ENCODE measurements at places on chromosomes 2 and 18. TPM values are rescaled to one million over a fixed set of nuclear protein-coding genes. Genes with fewer than 3 reads are reported as not detected.
A peak's percentile ranks its signal among the peaks of the same experiment; 100 is the strongest.

The APCDD1 gene
- not detected for polyA plus RNA-seq

The RIT2 gene
- not detected for polyA plus RNA-seq

The ADD2 gene
- 1.8 TPM for polyA plus RNA-seq

The ALLC gene
- polyA plus RNA-seq: not detected

- H3K36me3 ChIP-seq: no peaks in the 10 kb centered on the region
- H3K4me1 ChIP-seq: no peaks in the 10 kb centered on the region
- H3K27ac ChIP-seq: no peak overlapping the region
- DNase-seq: no peak
- H3K27me3 ChIP-seq: no peaks in the 10 kb centered on the region
Measured at GRCh38 chr2:239607517-239608191, 206.8 kb upstream of the HDAC4 start.

DNA sequence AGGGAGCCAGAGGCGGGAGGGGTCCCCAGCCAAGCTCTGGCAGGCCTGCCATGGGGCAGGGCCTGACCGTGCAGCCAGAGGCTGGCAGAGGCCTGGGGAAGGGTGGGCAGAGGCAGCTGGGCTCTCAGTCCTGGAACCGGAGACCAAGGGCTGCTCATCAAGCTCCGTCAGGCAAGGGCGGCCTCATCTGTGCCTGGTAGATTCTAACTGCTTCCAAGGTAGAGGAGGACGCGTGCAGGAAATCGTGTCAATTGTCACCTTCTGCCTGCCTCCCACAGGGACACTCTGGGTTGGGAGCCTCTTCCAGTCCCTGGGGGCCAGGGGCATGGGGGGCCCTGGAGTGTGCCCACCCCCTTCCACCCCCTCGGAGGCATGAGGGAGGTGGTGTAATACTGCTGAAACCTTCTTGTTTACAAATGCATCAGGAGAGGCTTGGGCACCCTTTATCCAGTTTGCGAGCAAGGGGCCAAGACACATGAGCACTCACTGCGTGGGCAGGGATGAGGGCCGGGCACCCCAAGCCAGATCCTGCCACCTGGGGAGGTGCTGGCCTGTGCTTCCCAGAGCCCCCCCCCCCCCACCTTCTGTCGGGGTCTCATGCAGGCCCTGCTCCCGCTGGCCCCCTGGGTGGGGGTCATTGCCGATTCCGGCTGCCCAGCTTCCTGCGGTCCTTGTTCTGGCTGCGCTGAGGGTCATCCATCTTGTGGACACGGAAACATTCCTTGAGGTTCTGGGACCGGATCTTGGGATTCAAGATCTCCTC, 9.0 kb downstream of the SNORC start:
- H3K27me3 ChIP-seq: no peaks in the 10 kb centered on the region
- no peak overlapping the region for H3K27ac ChIP-seq
- no peaks in the 10 kb centered on the region for H3K4me1 ChIP-seq
- no peak for DNase-seq
- no peaks in the 10 kb centered on the region for H3K36me3 ChIP-seq
- no peak overlapping the region for H3K4me3 ChIP-seq

DNA sequence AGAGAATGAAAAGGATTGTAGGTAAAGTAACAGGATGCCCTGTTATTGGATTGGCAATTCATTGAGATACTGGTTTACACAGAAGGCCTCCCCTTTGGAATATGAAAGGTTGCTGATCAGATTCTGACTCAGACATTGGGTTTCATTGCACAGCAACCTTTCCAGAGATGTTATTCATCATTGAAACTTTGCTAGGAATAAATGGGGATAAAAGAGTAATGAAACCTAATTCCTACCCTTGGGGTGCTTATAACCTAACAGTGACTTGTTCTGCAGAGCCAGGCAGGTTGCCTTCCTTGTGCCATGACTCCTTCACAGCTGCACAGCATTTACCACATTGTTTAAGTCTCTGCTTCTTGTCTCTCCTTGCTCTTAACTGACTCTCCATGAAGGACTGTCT, 5.0 kb downstream of the NAB1 start:
- H3K4me3 ChIP-seq: no peak overlapping the region
- H3K27me3 ChIP-seq: no peaks in the 10 kb centered on the region
- peaks cover 7% of the 10 kb centered on the region for H3K36me3 ChIP-seq

DNA sequence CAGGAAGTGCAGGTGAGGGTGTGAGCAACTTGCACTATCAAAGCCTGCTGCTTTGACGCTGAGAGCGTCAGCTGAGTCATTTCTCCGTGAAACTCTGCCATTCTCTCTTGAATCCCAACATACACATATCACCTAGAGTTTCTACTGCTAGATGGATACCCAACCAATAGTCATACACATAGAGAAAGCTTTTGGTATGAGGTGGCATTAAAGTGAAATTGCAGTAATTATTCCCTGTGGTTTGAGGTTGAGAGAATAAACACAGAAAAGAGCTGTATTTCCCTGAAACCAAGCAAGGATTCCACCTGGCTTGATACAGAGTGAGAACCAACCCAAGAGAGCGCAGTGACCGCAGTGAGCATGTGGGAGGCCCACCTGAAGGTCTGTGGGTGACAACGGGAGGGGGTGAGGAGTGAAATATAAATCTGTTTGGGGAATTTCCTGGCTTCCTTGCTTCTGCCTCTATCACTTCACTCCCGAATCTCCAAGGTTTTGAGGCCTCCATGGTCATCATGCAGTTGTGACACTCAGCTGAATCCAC, 28.8 kb upstream of the TMEM18 start:
- H3K27ac ChIP-seq: no peak overlapping the region
- H3K4me1 ChIP-seq: no peaks in the 10 kb centered on the region
- DNase-seq: no peak
- no peak overlapping the region for H3K4me3 ChIP-seq
- no peaks in the 10 kb centered on the region for H3K27me3 ChIP-seq
- H3K36me3 ChIP-seq: no peaks in the 10 kb centered on the region

DNA sequence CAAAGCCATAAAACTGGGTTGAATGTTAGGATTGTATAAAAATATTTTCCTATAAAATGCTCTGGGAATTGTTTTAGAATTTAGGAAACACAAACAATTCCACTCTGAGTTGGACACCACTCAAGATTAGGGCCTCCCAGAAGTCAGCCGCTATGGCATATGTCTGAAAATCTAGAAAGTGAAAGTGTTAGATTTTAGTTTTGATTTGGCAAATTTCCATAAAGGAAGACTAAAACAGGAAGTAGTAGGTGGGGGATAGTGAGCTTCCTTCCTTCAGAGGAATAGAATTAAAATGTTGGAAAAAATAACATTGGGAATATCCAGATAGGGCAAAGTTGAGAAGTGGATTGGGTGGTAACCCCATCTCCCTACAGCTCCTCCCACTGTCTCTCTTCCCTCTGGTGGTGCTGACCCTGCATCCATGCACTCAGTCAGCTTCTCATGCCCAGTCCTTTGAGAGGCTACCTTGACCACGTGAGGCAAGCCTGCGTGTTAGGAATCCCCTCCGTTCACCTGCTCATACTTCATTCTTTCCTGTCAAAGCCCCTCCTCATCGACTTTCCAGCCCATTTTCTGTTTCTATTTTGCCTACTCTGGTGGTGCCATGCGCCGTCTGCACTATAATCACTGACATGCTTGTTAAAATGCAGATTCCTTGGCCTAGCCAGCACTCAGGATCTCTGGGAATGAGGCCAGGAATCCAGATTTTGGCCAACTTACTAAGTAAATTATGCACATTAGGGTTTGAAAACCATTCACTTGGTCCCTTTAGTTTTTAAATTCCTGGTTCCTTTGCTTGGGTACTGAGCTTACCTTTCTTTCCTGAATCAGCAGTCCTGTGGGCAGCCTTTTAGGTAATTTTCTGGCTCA, 83.5 kb downstream of the POLE4 start:
- no peaks in the 10 kb centered on the region for H3K36me3 ChIP-seq
- H3K27me3 ChIP-seq: no peaks in the 10 kb centered on the region
- no peak overlapping the region for H3K27ac ChIP-seq
- no peaks in the 10 kb centered on the region for H3K4me1 ChIP-seq
- no peak overlapping the region for H3K4me3 ChIP-seq

GRCh38 chr2:6418291-6418690, 447.4 kb downstream of the CMPK2 start:
- no peak overlapping the region for H3K27ac ChIP-seq
- H3K27me3 ChIP-seq: no peaks in the 10 kb centered on the region
- H3K4me3 ChIP-seq: no peak overlapping the region
- no peaks in the 10 kb centered on the region for H3K4me1 ChIP-seq

DNA sequence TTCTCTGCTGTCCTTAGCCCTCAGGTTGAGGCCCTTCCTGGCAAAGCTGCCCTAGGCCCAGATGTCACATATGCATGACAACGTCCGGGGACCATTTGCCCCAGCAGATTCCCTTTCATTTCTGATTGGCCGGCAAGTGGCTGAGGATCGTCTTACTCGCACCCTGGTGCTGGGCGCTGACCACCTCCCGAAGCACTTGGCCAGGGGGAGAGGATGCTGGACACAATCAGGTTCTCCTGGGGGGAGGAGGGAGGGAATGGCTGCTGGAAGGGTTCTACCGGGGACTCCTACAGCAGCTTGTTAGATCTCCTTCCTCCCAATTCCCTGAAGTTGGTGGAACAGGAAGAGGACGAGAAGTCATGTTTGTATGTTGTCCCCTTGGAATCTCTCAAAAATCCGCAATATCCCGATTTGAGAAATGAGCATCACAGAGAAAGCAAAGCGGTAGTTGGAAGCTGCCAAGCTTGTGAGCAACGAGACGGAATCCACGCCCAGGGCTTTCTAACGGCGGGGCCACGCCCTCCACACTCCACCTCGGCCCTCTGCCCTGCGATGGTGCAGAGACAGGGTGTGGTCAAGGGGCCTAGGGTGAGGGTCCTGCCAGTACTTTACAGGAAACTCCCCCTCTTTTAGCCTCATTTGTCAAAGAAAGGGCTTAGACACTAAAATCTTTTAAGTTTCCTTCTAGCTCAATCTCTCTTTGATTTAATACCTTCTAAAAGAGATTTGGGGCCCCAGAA, 61.8 kb upstream of the YWHAQ start:
- H3K27ac ChIP-seq: no peak overlapping the region
- H3K4me1 ChIP-seq: peaks cover 13% of the 10 kb centered on the region
- no peak for DNase-seq
- no peaks in the 10 kb centered on the region for H3K36me3 ChIP-seq

GRCh38 chr2:48946449-48947048, 191.0 kb upstream of the LHCGR start:
- no peak overlapping the region for H3K27ac ChIP-seq
- peak; percentile 16 for DNase-seq
- no peak overlapping the region for H3K4me3 ChIP-seq
- H3K4me1 ChIP-seq: no peaks in the 10 kb centered on the region
